ENCODE measurements at places on chromosomes 4 and X.

DNA sequence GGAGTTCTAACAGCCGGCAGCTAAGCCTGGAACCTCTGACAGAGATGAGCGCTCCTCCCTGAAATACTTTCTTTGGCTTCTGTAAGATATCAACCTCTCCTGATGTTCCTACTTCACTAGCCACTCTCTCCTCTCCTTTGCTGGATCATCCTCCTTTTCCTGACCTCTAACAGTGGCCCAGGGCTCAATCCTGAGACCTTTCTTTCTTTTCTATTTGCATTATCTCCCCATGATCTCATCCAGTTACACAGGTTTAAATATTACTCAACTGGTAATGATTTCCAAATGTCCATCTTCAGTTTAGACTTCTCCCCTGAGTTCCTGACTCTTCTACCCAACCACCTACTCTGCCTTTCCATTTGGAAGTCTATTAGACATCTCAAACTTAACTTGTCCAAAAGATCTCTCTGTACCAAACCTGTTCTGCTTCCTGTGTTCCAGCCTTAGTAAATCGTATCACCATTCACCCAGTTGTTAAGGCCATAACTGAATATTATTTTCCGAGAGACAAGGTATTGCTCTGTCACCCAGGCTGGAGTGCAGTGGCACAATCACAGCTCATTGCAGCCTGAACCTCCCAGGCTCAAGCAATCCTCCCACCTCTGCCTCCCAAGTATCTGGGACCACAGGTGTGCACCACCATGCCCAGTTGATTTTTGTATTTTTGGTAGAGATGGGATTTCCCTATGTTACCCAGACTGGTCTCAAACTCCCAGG lies 41.1 kb downstream of the RFC1 start:
- DNase-seq: peak; percentile 17

DNA sequence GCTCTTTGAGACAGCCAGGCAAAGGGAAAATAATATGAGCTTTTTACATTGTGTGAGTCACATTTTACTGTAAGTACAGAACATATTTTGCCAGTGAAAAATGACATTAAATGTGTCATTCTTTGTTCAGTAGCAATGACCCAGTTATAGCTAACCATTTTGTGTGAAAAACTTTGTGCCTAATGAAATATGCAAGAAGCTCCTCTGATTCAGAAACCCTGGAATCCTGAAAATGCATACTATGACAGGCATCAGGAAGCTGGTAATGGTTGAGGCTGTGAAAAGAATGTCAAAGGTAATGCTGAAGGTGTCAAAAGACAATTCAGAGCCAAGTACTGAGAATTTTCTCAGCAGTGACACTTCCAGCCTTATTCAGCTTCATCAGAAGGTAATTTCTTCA lies 549.5 kb upstream of the SMIM31 start:
- DNase-seq: no peak

DNA sequence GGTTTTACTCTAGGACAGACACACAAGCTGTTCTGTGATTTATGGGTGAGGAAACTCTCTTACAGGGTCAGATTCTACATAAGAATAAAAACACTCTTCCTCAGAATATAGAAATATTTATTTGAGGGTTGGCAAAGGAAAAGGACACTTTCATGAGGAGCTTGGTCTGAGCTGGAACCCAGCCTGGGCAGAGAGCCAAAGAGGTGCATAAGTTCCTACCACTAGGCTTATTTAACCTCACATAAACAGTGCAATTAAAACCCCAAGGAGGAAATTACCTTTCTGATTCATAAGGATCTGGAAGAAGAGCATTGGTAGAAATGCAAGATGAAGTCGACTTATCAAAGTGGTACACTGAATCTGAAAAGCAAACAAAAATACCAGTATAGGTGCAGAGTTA lies 32.9 kb downstream of the SETD7 start:
- no peak for DNase-seq

DNA sequence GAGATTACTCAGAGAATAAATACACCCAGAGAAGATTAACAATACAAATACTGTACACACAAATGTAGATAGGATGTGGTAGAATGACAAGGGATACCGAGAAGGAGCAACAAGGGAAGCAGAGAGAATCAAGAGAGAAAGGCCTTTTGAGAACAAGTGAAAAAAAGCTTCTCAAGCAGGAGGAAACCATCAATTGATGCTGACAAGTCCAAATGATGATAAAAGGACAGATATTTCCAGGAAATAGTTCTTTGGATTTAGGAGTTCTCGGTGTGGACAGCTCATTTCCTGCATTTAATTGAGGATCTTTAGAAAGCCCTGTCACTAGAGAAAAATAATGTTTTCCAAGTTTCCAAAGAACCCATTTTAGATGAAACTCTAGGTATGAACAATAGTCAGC lies 48.1 kb downstream of the NPY5R start:
- no peak for DNase-seq

GRCh38 chr4:11503166-11503565 lies 74.5 kb upstream of the HS3ST1 start:
- DNase-seq: no peak

GRCh38 chrX:125786316-125786715 lies 379.8 kb downstream of the DCAF12L2 start:
- no peak for DNase-seq

DNA sequence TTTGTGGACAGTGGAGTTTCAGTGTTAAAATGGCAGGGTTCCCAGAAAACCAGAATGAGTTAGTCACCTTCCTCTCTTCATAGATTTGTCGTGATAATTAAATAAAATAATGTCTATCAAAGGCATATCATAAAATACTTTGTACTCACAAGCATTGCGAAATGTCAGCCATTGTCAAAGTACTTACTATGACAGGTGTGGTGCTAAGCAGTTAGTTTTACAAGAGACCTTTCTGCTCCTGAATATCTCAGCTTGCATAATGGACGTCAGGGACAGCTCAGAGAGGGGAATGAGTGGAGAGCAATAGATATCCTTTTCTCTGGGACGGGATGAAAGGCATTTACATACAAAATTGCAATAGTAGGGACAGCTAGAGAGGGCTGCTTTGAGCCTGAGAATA lies 560.9 kb downstream of the KCNIP4 start:
- DNase-seq: no peak

DNA sequence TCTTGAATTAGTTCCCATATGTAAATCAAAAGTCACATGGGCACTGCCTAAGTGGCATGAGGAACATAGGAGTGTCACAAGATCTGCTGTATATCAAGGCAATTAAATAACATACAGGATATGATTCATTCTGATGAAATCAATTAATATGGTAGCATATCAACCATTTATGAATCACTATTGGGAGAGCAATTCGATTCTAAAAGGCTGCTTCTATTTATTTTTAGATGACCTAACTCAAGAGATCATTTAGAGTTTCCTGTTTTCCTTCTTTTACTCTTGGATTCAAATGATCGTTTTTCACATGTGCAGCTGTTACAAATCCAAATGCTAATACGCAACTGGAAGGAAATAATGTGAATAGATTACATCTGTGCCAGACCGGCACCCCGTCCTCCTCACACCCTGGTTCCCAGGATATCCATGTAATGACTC lies 81.9 kb downstream of the HCCS start:
- DNase-seq: no peak

DNA sequence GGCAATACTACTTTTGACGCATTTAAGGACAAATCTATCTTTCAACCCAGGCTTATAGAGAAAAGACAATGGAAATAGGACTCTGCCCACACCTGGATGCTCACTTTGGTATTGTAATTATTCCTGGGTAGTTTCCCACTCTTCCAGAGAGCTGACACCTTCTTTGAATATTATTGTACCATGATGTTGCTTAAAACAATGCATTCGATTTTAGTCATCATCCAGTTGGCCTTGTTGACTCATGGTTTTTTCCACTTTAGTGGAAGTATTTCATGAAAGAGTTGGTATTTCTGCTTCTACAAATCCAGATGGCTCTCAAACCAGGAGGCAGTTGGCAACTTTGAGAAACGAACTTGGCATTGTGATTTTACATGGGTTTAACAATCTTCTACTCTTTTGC lies 124.2 kb downstream of the ENOX2 start:
- no peak for DNase-seq

DNA sequence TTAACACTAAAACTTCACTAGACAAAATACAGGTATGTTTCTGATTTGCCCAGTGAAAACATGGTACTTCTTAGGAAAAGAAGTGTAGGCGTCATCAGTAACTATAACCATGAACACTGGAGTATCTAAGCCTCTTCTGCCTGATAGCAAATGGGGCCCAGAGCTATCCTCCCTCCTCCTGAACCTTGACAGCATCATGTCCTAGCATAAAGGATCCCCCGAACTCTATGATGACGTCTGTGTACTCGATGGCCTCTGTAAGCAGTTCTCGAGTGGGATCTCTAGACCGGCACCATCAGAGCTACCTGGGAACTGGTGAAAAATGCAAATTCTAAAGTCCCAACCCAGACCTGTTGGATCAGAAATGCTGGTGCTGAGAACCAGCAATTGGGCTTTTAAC lies 36.3 kb upstream of the MTNR1A start:
- no peak for DNase-seq

DNA sequence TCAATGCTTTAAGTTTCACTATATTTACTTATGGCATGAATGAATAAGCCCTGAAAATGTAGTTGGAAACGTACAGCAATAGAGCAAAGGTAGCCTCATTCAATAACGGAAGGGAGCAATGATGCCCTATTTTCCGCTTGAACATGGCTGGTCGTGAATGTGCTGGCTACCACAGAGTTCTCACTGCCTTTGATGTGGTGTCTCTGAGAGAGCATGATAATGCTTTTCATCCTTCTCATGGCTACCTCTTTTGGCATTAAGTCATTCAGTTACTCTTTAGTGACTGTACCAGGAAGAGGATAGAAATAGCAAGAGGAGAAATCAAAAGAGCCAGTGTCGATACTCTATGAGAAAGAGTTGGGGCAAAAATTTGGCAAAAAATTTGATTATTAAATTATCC lies 308.0 kb downstream of the PPP3CA start:
- no peak for DNase-seq

GRCh38 chr4:8254076-8254475 lies 15.5 kb upstream of the HTRA3 start:
- no peak for DNase-seq

DNA sequence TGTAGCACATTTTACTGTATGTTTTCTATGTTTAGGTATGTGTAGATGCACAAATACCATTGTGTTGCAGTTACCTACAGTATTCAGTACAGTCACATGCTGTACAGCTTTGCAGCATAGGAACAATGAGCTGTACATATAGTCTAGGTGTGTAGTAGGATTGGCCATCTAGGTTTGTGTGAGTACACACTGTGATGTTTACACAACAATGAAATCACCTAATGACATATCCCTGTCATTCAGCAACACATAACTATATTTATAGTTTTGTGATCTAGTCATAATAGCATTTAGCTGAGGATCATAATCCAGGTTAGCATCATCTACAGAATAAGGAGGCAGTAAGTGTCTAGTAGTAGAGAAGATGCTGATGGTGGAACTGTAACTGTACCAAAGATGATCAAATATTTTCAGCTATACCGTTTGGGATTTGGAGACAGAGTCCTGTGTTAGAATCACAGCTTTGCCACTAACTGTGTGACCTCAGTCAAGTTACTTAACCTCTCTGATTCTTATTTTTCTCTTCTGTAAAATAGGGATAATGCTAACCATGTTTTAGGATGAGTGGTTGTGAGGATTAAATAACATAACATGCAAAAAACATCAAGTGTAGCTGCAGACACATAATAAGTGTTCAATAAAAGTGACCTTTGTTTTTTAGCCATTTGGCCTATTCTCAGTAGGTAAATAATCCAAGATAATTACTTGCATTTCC lies 73.3 kb downstream of the LIMCH1 start:
- no peak for DNase-seq

Measured in HuH-7 (cell line).